ENCODE measurements at places on chromosomes 7 and 10.

DNA sequence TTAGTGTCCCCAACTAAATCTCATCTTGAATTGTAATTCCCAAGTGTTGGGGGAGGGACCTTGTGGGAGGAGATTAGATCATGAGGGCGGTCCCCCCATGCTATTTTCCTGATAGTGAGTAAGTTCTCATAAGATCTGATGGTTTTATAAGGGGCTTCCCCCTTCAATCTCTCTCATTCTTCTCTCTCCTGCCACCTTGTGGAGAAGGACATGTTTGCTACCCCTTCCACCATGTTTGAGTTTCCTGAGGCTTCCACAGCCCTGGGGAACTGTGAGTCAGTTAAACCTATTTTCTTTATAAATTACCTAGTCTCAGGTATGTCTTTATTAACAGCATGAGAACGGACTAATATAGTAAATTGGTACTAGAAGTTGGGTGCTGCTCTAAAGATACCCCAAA is 365.6 kb downstream of the ANKRD7 start:
- DNase-seq, result no peak

GRCh38 chr10:3477683-3478082 is 305.1 kb upstream of the PITRM1 start:
- DNase-seq, result no peak

- DNase-seq, result no peak
These were observed 63.3 kb downstream of the RASGEF1A start for GRCh38 chr10:43203448-43204041.

GRCh38 chr10:29479081-29479925 is 155.5 kb downstream of the SVIL start:
- no peak for DNase-seq

- no peak for DNase-seq
These were observed 330.2 kb downstream of the GLRX3 start for GRCh38 chr10:130466271-130466997.

- peak; percentile 54 for DNase-seq
These were observed 366.5 kb upstream of the SEMA3C start for GRCh38 chr7:81285142-81285871.

GRCh38 chr7:5692112-5692844 is 89.2 kb downstream of the RNF216 start:
- DNase-seq, result peak; percentile 91

GRCh38 chr7:137789215-137789882 is 57.4 kb downstream of the DGKI start:
- DNase-seq, result no peak

- no peak for DNase-seq
These were observed 219.5 kb downstream of the DIP2C start for GRCh38 chr10:469947-470338.

DNA sequence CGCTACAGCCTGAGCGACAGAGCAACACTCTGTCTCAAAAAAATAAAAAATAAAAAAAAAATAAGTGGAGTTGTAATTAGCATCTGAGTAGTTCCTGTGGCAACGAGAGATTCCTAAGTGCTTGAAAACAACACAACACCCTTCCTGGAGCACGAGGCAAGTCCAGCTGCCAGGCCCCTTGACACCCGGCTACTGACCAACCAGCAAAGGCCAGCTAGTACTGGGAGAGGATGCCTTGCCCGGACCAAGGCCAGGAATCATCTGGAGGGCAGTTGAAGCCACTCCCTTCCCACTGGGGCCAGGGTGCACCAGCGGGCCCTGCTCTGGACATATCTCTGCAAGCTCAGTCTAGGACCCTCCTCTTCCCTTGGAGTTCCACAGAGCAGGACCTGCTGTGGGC is 536 bp downstream of the C10orf105 start:
- DNase-seq, result no peak

- DNase-seq, result peak; percentile 50
These were observed 208.7 kb upstream of the FAM3C start for GRCh38 chr7:121604627-121605316.

GRCh38 chr7:6614953-6615722 is at the start of gene ZNF853:
Gene ZNF853, plus strand, starts transcription at chr7:6615610. Its CDS starts 565 bp downstream, at chr7:6616175.
- no peak for DNase-seq

DNA sequence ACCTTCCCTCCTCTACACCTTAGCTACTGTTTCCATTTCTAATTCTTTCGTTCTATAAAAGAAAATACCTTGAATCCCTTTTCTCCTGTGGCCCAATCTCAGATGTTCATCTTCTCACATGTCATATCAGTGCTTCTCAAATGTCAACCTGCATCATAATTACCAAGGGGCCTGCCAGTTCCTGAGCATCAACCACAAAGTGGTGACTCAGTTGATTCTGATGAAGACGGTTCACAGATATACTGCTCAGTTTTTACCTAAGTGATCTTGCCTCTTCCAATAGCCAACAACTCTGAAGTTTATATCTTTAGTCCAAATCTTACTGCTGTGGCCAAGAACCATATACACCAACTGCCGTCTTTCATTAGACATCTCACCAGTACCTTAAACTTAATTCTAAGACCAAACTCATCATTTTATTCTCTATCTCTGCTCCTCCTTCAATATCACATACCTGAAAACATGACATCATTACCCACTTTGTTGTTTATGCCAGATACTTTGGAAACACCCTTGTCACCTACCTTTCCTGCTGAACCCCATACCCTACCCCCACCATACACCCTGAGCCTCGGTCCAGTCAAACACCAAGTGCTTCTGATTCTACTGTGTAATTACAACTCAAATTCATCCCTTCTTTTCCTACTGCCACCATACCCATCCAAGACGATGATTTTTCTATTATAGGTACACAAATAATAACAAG is 115.5 kb downstream of the LMBR1 start:
- no peak for DNase-seq

- DNase-seq, result peak; percentile 42
These were observed 159.5 kb upstream of the AGR3 start for GRCh38 chr7:17041324-17041723.

- DNase-seq, result no peak
These were observed 6.5 kb upstream of the INMT start for GRCh38 chr7:30745261-30745941.

DNA sequence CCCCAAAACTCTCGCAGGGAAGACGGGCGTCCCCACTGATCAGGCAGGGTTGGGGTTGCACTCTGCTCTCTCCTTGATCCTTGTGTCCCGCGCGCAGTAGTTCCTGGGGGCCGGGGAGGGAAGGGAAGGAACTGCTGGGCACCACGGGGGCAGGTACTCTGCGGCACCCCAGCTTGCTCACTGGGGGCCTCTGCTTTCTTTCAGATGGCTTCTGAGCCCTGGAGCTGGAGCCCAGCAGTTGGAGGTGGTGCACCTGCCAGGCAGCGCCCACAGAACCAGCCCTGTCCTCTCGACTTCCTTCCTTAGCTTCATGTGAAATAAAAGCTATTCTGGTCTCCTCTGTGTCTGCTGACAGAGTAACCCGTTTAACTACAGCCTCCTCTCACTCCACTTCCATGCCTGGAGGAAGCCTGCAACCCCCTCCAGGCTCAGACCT is 12.2 kb downstream of the PLAC9 start:
- no peak for DNase-seq

DNA sequence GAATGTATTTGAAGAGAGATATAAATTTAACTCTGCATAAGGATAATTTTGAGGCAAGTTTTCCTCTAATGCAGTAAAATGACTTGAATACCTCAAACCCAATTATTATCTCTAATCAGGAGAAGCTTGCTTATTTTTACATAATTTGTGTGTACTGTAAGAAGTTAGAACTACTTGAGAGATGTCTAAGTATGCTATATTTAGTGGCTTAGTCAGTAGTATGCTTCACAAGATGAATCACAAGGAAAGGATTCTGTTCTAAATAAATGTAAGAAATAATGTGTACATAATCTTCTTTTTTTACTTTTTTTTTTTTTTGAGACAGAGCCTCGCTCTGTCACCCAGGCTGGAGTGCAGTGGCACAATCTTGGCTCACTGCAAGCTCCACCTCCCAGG is 13.7 kb downstream of the PHTF2 start:
- peak; percentile 45 for DNase-seq

DNA sequence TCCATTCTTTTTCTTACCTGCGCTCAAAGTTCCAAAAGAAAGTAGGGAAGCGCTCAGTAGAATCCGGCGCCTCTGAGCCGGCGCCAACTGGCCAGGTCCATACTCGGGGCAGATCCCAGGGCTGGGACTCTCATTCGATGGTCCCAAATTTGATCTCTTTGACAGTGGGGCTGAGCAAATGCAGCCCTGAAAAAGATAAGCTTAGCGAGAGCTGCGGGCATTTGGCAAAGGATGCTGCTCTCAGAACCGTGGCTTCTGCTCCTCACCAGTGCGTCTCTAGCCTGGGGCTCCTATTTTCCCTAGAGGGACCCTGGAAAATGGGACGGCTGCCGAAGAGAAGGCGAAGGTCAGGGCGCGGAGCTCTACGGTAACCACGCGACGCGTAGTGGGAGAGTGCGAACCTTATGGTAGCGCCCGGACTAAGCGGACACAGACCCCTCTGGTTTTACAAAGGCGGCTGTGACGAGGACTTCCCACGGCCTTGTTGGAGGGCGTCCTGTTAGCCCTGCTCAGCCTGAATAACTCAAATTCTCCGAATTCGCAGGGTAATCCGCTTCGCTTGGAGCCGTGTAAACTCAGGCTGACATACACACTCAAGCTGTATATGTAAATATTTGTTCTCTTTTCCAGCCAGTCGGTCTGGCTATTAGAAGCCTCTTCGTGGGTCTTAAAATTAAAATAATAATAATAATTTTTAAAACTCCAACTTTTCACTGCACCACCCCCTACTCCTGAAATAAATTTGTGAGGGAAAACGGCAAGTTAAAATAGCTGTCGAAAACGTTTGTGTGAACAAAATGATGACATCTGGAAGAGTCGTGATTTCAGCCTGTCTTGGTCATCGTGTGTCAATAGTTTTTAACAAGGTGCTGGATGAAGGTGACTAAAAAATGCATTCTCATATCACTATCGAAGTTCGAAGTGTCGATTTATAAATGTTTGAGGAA is 869 bp upstream of the TBX20 start:
- DNase-seq, result no peak

- DNase-seq, result no peak
These were observed 167.7 kb downstream of the PKD1L1 start for GRCh38 chr7:47780555-47780954.

DNA sequence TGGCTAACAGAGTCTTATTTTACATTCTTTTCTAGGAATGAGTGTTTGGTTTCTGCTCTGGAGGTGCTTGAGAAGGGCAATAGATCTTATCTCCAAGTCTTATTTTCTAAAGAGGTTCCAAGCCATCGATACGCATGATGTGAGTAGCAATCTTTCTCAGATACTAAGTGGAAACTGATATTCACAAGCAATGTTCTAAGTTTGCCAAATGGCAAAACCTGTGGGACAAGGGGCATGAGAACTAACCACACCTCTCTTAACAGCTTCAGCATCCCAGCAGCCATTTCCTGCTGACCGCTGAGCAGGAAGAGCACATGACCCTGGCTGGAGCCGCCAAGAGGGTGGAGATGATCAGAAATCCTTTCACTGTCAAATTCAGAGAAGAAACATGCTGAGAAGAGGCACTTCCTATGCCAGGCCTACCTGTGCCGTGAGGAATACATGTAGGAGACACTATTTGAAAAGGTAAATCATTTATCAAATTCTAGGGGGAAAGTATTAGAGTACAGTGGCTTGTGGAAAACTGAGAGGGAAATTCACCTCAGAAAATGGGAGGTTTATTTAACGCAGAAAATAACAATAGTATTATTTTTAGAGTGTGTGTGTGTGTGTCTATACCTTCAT is 35.2 kb downstream of the CCDC71L start:
- no peak for DNase-seq

GRCh38 chr10:96176985-96177384 is 46.9 kb downstream of the ZNF518A start:
- DNase-seq, result no peak

- peak; percentile 81 for DNase-seq
These were observed 71.7 kb upstream of the ADAM12 start for GRCh38 chr10:126459878-126460481.

GRCh38 chr10:34895977-34896376 is 80.9 kb upstream of the PARD3 start:
- DNase-seq, result no peak

- DNase-seq, result no peak
These were observed 46.2 kb upstream of the DLX6 start for GRCh38 chr7:96959135-96959534.

GRCh38 chr7:139582671-139583155 is 59.2 kb downstream of the CLEC2L start:
- DNase-seq, result no peak

DNA sequence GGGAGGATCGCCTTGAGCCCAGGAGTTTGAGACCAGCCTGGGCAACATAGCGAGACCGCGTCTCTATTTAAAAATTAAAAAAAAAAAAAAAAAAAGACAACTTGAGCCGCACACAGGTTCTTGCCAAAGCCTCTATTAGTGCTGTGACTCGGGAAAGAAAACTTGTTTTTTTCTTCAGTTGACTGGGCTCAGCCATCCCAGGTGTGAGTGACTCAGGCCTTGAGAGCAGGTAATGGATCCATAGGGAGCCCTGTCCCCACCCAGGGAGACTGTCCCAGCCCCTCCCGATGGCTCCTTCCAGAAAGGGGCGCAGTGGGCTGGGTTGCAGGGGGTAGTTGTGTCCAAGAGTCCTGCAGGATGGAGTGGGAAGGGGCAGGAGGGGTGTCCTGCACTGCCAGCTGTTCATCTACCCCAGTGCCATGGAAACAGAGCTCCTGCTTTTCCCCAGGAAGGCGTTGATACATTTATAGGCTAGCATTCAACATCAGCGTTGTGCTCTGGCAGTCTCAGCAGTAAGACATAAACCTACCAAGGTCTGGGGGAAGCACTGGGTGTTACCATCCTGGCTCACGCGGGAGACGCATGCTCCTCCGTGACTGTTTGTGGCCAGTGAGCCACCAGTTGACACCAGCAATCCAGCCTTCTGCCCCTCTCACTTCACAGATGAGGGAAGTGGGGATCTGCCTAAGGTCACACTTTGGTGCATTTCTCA is 126.6 kb downstream of the CUX1 start:
- DNase-seq, result no peak

DNA sequence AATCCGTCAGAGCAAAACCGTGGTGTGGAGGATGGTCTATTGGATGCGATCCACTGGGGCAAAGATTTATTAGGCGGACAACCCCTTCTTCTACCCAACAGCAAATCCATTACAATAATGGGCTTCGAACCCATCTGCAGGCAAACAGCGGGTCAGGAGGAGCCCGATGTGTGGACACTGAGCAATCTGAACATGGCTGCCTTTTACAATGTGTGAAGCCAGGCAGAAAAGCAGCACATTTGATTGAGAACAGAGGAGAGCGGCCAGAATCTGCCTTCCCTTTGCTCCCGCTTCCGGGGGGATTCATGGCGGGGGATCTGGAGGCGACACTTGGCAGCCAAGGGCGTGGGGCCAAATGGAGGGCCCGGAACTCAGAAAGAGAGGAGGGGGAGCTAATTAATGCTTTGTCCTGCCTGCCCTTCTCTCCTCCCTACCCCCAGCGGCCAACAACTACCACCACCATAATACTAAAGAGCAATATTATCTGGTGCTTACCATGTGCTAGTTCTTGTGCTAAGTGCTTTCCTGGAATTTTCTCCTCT is 133.0 kb downstream of the EMX2 start:
- DNase-seq, result no peak

GRCh38 chr7:31957090-31957720 is 113.0 kb downstream of the PDE1C start:
- DNase-seq, result no peak

- DNase-seq, result no peak
These were observed 2.3 kb downstream of the IGF2BP3 start for GRCh38 chr7:23467806-23468525.

All from kidney glomerular epithelial cell (primary cell).